ENCODE measurements at places on chromosomes 6 and 20. TPM values are rescaled to one million over a fixed set of nuclear protein-coding genes. Genes with fewer than 3 reads are reported as not detected.

The RAB44 gene
- total RNA-seq = 0.19 TPM

The CCHCR1 gene
- 34.7 TPM for total RNA-seq

The DEF6 gene
- total RNA-seq = 116 TPM

The SUMO4 gene
- total RNA-seq = 9.5 TPM

The MBOAT1 gene
- 7.3 TPM for total RNA-seq

The SAMD3 gene
- total RNA-seq = 2.5 TPM

The THBD gene
- total RNA-seq = not detected

The ME1 gene
- not detected for total RNA-seq

The SLC44A4 gene
- not detected for total RNA-seq

DNA sequence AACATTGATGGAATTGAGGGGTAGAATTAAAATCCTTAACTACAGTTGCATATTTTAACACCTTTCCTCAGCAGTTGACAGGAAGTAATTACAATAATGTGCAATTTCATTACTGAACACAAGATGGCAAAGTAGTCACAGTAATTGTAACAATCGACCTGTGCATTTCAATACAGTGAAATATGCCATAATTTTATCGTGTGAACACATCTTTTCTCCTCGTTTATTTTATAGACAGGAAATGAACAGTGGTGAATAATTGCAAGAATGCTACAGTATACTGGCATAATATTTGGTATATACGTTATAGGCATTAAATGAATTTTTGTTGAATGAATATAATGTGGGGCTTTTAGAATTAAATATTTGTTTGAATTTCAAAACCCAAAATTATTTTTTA is 25.0 kb downstream of the CYB5R4 start:
- peaks cover 5% of the 10 kb centered on the region for H3K4me1 ChIP-seq
- H3K4me3 ChIP-seq = no peak overlapping the region
- DNase-seq = peak; percentile 62
- no peaks in the 10 kb centered on the region for H3K27me3 ChIP-seq

- no peak overlapping the region for H3K4me3 ChIP-seq
- H3K36me3 ChIP-seq = no peaks in the 10 kb centered on the region
- DNase-seq = no peak
- H3K27me3 ChIP-seq = no peaks in the 10 kb centered on the region
- no peak overlapping the region for H3K27ac ChIP-seq
- peaks cover 3% of the 10 kb centered on the region for H3K4me1 ChIP-seq
These were observed 73.0 kb downstream of the SLX4IP start for GRCh38 chr20:10508060-10508459.

GRCh38 chr20:56724241-56724757 is 95.2 kb downstream of the TFAP2C start:
- H3K36me3 ChIP-seq = no peaks in the 10 kb centered on the region
- H3K4me1 ChIP-seq = peaks cover 4% of the 10 kb centered on the region
- DNase-seq = no peak

- no peak overlapping the region for H3K27ac ChIP-seq
- no peak for DNase-seq
- H3K4me1 ChIP-seq = no peaks in the 10 kb centered on the region
- H3K36me3 ChIP-seq = no peaks in the 10 kb centered on the region
- H3K4me3 ChIP-seq = no peak overlapping the region
These were observed 107.7 kb upstream of the GGTLC1 start for GRCh38 chr20:24096264-24096663.

DNA sequence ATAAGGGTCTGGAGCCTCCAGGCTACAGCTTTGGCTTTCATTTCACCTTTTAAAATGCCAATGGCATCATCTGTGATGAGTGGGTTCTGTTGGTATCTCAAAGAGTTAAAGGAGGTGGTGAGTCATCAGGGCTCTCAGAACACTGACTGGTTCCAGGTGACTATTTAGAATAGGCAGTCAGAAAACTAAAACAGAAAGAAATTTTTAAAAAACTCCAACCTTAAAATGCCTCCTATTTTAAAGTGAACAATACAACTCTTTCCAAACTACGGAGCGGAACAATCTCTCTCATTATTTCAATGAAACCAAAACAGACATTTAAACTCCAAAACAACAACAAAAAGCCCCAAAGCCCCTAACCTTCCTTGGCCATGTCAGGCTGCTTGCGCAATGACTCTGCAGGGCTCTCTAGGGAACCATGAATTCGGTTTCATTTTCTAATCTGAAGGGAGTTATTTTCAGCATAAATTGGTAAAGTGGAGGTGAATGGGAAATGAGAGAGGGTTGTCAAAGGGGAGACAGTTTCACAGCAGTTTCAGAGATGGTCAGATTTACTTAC is 194.9 kb downstream of the KIF6 start:
- H3K27ac ChIP-seq = no peak overlapping the region
- H3K36me3 ChIP-seq = no peaks in the 10 kb centered on the region
- H3K27me3 ChIP-seq = no peaks in the 10 kb centered on the region
- no peak overlapping the region for H3K4me3 ChIP-seq
- peak; percentile 34 for DNase-seq
- H3K4me1 ChIP-seq = peaks cover 4% of the 10 kb centered on the region

DNA sequence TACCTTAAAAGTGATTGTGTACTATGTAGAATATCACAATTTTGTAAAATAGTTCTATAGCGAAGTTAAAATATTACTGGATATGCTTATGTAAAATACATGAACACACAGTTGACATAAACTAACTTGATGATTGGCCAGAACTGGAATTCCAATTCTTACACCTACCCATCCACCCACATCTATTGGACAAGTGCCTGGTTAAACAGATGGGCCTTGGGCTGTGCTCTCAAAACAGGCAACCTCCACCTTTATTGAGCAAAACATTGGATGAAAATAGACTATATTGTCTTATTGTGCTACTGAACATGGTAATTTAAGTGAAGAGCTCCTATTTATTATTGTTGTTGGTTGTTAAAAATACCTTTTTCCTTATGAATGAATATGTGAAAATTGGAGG is 154.0 kb upstream of the FLRT3 start:
- H3K4me1 ChIP-seq = no peaks in the 10 kb centered on the region
- H3K4me3 ChIP-seq = no peak overlapping the region
- H3K27me3 ChIP-seq = no peaks in the 10 kb centered on the region
- H3K36me3 ChIP-seq = no peaks in the 10 kb centered on the region
- H3K27ac ChIP-seq = no peak overlapping the region

DNA sequence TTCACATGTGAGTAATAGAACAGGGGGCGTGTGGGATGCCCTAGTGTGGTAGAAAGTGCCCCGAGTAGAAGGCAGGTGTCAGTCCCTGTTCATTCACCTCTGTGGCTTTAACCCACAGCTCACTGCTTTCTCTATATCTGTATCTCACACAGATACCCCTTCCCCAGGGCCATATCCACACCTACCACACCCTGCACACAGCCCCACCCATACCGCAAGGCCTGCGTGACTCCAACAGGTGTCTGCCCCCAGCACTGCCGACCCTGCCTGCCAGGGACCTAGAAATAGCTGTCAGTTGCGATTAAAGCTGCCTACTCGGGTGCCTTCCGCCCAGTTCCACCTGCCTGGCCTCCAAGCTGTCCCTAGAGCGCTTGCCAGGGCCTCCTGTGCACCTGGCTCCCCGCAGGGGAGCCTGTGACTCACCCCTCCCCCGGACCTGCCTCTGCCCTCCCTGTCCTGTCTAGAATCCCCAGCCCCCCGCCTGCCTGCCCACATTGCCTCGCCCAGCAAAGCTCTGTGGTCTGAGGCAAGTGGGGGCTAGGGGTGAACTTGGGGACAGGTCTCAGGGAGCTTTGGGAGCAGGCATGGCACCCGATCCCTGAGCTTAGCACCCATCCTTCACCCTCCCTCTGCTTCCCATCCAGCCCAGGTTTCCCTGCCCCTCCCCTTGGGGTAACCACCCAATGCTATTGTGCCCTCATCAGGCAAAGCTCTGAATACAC is 38.3 kb upstream of the ID1 start:
- H3K27me3 ChIP-seq = no peaks in the 10 kb centered on the region
- H3K36me3 ChIP-seq = peaks cover 35% of the 10 kb centered on the region
- H3K4me3 ChIP-seq = no peak overlapping the region
- no peaks in the 10 kb centered on the region for H3K4me1 ChIP-seq
- H3K27ac ChIP-seq = no peak overlapping the region
- DNase-seq = no peak

DNA sequence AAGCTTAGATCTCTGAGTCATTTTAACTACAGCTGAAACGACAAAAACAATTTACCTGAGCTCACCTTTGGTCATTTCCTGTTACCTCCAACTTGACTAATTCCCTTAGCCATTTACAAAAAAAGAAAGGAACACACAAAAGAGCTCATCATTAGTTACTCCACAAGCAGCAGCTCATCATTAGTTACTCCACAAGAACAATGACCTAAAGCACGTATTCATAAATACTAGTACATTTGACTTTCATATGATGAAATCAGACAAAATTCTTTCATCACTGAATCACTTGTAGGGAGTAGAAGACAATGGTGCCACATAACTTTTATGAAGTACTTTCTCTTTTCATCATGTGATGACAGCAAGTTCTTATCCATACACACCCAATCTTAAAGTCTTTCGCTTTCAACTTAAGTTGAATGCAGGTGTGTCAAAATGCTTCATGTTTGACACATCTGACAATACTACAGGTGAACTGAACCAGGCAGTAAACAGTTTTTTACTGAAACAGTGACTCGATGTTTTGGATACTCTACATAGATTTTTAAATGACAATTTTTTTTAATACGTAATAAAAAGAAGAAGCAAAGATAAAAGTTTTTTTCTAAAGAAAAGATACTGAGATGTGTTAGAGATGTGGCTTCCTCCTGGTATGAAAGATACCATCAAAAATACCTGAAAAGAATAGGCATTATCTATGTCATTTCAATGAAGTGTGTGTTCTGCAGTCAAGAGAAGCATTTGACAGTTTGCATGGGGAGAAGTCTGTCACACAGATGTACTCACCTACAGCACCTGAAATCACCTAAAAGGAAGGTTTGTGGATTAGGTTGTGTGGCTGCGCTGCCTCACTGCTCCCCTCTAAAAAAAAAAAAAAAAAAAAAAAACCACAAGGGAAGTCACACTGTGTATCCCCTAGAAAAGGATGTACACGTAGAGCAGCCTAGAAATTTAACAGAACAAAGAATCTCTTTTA is 109.1 kb downstream of the PRDM1 start:
- H3K36me3 ChIP-seq = peaks cover 10% of the 10 kb centered on the region
- H3K4me3 ChIP-seq = no peak overlapping the region
- peaks cover 25% of the 10 kb centered on the region for H3K4me1 ChIP-seq
- DNase-seq = peak; percentile 67
- H3K27me3 ChIP-seq = no peaks in the 10 kb centered on the region

GRCh38 chr6:101281266-101281665 is 112.2 kb upstream of the GRIK2 start:
- H3K27ac ChIP-seq = no peak overlapping the region
- no peak for DNase-seq
- no peaks in the 10 kb centered on the region for H3K27me3 ChIP-seq
- no peaks in the 10 kb centered on the region for H3K4me1 ChIP-seq

GRCh38 chr6:42873313-42873712 is 6.1 kb upstream of the RPL7L1 start:
- no peak overlapping the region for H3K27ac ChIP-seq
- no peak for DNase-seq
- no peaks in the 10 kb centered on the region for H3K4me1 ChIP-seq
- H3K4me3 ChIP-seq = no peak overlapping the region

DNA sequence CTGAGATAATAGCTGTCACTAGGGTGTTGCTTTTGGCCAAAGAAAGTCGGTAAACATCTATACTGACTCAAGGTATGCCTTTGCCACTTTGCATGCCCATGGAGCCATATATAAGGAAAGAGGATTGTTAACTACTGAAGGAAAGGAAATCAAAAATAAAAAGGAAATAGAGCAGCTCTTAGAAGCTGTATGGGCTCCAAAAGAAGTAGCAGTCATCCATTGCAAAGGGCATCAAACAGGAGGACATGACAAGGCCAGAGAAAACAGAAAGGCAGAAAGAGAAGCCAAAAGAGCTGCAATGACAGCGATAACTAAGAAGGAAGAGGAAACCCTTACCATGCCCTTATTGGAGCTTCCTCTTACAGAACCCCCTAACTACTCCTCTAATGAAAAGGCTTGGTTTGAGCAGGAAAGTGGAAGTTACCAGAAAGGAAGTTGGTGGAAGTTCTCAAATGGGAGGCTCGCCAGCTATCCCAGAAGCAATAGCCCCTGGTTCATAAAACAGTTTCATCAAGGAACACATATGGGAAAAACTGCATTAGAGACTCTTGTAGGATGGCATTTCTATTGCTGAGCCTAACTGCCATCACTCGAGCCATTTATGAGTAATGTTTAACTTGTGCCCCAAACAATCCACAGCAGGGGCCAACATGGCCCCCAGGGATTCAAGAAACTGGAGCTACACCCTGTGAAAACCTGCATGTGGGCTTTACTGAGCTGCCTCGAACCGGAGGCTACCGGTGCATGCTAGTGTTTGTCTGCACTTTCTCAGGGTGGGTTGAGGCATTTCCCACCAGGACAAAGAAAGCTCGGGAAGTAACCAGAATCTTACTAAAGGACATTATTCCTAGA is 7.0 kb downstream of the IL22RA2 start:
- peaks cover 50% of the 10 kb centered on the region for H3K4me1 ChIP-seq
- no peaks in the 10 kb centered on the region for H3K27me3 ChIP-seq
- peak overlapping the region; percentile 8 for H3K4me3 ChIP-seq
- H3K27ac ChIP-seq = peak overlapping the region; percentile 10
- peak; percentile 32 for DNase-seq

DNA sequence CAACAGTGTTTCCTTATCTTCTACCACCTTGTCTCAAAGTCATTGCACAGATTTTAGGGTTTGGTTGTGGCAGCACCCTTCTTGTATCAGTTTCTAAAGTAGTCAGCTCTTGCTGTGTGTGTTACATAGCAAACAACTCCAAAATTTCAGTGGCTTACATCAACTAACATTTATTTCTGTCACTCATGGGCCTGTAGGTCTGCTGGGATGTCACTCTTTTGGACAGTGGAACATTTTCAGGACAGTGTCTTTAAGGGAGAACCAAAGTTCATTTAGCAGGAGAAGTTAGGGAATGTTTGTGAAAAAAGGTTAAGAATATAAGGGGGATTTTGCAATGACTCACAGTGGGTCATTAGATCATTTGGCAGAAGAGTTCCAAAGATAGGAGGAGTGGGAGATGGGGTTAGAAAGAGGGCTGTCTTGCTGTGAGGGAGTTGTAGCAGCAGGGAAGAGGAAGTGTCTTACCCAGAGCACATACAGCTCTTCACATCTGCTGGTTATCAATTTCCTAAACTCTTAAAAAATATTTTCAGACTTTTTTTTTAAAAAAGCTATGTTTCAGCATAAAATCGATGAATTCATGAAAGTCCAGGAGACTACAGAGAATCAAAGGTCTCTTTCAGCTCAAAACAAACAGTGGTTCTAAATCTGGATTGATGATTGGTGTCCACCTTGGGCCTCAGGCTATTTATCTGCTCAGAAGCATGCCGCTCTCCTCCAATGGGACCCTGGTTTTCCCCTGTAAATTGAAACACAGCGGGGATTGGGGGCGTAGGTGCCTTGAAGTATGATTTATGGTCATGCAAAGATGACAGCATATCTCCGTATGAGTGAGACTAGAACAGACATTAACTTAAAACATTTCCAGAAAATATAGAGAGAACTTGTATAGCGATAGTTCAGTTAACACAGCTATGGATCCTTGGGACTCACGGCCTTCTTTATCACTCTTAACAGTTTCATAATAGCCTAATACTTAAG is 117.3 kb downstream of the B3GAT2 start:
- no peak overlapping the region for H3K27ac ChIP-seq
- H3K27me3 ChIP-seq = no peaks in the 10 kb centered on the region
- H3K36me3 ChIP-seq = peaks cover 7% of the 10 kb centered on the region
- DNase-seq = no peak
- H3K4me1 ChIP-seq = no peaks in the 10 kb centered on the region
